ENCODE measurements at places on chromosomes 1 and 21. TPM values are rescaled to one million over a fixed set of nuclear protein-coding genes. Genes with fewer than 3 reads are reported as not detected.

DNA sequence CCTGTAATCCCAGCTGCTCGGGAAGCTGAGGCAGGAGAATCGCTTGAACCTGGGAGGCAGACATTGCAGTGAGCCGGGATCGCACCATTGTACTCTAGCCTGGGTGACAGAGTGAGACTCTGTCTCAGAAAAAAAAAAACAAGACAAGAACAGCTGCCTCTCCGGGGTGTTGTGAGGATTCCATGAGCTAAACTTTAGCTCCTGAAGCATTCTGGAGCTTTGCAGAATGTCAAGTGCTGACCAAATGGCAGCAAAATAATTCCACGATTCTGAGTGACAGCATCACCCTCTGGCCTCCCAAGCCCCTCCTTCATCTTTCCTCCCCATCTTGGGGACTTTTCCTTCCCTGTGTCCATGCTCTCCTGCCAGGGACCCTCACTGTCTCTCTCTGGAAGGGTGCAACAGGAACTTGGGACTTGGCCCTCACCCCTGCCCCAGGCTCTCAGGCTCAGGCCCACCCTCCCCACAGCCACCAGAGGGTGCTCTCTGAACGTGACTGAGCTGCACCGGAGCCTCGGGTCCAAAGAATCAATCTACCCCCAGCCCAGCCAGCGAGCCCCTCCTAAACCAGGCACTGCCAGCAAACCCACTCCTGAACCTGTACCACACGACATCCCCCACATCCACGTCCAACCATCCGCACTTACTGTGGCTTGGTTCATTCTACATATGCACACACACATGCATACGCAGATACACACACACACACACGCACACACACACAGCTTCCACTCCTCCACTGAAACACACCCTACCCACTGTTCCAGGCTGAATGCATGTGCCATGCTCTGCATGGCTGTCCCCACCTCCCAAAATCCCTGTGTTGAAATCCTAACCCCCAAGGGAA lies 45.7 kb downstream of the ACOT7 start:
- DNase-seq = peak; percentile 83

DNA sequence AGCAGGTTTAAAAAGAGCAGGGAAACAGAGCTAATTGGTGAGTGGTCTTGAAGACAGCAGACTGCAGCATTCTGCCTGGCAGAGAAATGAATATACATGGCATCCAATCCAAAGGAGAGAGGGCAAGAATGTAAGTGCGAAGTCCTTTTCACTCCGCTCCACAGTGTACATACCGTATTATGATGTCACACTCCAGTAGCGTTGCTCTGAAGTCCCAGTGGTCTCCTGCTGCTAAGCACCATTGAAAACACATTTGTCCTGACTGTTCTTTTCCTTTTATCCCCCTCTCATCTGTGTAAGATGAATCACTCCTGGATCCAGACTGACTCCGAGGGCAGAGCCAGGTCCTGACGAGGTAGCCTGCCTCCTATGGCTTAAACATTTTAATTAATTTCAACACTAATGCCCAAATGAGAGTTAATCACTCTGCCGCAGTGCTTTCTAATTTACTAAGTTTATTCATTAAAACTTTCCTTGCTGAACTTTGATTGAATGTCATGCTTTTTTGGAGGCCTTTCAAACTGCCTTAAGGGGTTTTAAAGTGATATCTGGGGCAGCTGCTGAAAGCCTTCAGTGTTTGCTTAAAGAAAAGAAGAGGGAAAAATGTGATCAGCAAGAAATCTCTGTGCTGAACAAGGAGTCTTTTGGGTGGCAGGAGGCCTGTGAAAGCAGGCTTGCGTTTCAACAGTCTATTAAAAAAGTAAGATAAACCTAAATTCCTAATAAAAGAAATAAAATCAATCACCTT lies 227.2 kb downstream of the ATG4C start:
- DNase-seq = no peak

Gene FCRLA
- total RNA-seq = 637 TPM

DNA sequence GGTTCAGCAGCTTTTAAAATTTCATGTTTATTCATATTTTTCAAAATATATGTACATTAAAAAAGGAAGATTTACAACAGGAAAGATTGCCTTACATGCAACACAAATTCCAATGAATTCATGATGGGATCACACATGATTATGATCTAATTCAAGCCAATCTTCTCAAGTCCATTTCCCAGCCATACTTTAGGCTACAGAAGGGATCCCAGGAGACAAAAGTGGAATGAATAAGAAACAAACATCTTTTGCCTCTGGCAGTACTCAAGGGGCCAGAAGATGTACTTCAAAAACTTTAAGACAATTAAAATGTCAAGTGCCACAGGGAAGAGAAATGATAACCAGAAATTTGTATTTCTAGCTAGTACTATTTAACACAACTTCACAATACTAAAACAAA lies 10.2 kb upstream of the SH2D5 start:
- no peak for DNase-seq

GRCh38 chr1:184597650-184598357 lies 156.9 kb downstream of the EDEM3 start:
- DNase-seq = no peak

Measured in Karpas-422 (cell line).